Common myeloid progenitor, CD34-positive (primary cell): ENCODE measurements at places on chromosomes 5 and 9.

DNA sequence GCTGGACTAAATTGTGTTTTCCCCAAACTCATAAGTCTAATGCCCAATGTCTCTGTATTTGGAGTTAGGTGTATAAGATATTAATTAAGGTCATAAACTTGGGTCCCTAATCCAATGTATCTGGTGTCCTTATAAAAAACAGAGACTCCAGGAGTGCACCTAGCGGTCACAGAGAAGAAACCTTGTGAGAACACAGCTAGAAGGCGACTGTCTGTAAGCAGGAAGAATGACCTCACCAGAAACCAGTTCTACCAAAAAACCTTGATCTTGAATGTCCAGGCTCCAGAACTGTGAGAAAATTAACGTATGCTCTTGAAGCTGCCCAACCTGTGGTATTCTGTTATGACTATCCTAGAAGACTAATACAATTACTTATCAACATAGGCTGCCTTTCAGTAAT lies 591.7 kb upstream of the PTPRD start:
- DNase-seq: no peak

GRCh38 chr5:132233081-132233480 lies 5.4 kb upstream of the P4HA2 start:
- DNase-seq: no peak

DNA sequence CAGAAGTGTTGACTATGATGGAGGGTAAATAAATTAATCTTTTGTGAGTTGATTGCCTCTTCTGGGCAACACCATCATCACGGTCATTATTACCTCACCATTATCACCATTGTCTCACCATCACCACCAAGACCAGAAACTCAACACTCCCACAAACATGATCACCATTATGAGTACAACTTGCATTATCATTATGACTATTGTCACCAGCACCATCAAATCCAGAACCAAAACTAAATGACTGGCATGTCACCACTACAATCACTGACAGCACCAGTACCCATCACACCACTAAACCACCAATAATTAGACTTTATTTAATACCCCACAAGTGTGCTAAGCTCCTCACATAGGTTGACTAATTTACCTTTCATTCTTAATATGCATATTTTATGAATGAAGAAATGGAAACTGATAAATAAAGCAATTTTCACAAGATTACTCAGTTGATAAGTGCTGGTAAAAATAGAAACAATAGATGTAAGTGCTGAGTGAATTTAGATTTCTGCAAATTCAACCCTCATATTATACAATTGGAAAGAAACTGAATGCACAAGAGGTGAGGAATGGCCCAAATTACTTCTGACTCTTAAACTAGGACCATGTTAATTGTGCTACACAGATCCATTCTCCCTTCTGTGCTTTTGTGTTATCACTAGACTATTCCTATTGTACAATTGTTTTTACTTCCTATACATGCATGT lies 517.8 kb upstream of the PAPPA start:
- no peak for DNase-seq

- no peak for DNase-seq
These were observed 115.8 kb downstream of the NUDT12 start for GRCh38 chr5:103446813-103447212.

GRCh38 chr5:79025054-79025472 lies 40.0 kb upstream of the ARSB start:
- DNase-seq: peak; percentile 63
